ENCODE measurements at places on chromosomes 6 and 20. TPM values are rescaled to one million over a fixed set of nuclear protein-coding genes. Genes with fewer than 3 reads are reported as not detected.

DNA sequence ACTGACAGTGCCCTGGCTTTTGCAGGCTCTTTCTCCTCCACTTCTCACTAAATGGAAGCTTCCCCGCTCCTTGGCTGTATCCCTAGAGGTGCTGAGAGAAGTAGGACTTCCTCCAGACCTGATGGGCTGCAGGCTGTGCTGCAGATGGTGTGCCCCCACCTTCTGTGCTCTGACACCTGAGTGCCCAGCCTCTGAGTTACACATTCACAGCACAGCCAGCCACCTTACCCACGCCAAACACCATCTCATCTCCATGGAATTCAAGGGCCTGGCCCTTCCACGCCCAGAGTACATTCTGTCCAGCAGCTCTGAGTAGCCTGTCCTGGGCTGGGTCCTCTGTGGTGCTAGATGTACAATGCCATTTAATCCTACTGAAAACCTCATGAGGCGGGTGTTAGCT is 5.3 kb downstream of the SFTA2 start:
- no peak for DNase-seq
- peaks cover 10% of the 10 kb centered on the region for H3K4me1 ChIP-seq
- H3K4me3 ChIP-seq: no peak overlapping the region
- peaks cover 38% of the 10 kb centered on the region for H3K36me3 ChIP-seq
- H3K27me3 ChIP-seq: no peaks in the 10 kb centered on the region

The MYLK2 gene
- 1.3 TPM for total RNA-seq

GRCh38 chr20:41631826-41632225 is 13.6 kb upstream of the CHD6 start:
- H3K4me1 ChIP-seq: peaks cover 9% of the 10 kb centered on the region
- no peaks in the 10 kb centered on the region for H3K36me3 ChIP-seq
- H3K27ac ChIP-seq: peak overlapping the region; percentile 45
- H3K4me3 ChIP-seq: no peak overlapping the region

GRCh38 chr6:12645941-12646340 is 70.6 kb upstream of the PHACTR1 start:
- H3K4me3 ChIP-seq: no peak overlapping the region
- DNase-seq: no peak
- H3K36me3 ChIP-seq: no peaks in the 10 kb centered on the region
- H3K27me3 ChIP-seq: peaks cover 2% of the 10 kb centered on the region
- H3K4me1 ChIP-seq: no peaks in the 10 kb centered on the region

The CNKSR3 gene
- 11.5 TPM for total RNA-seq

Data from chondrocyte (in vitro differentiated cells).